Endothelial cell (in vitro differentiated cells): ENCODE measurements at places on chromosomes 3 and 15.

GRCh38 chr15:70670680-70671079 lies 92.7 kb downstream of the UACA start:
- no peak for DNase-seq

DNA sequence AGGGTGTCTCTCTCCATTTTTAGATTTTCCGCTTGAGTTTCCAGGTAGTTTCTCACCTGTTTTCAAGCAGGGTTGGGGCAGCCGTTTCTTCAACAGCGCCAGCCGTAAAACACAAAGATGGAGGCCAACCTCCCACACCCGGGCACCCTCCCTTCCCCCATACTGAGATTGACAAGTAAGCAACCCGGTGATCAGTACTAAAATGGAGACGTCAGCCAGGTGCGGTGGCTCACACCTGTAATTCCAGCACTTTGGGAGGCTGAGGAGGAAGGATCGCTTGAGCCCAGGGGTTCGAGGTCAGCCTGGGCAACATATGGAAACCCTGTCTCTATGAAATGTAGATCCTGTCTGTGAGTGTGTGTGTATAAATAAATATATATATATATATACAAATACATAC lies 903 bp upstream of the ZSCAN2 start:
- no peak for DNase-seq

- DNase-seq: no peak
Measured at GRCh38 chr3:48528048-48528447, 24.1 kb upstream of the SHISA5 start.

GRCh38 chr3:71542521-71543370 lies 40.8 kb downstream of the FOXP1 start:
- peak; percentile 13 for DNase-seq

DNA sequence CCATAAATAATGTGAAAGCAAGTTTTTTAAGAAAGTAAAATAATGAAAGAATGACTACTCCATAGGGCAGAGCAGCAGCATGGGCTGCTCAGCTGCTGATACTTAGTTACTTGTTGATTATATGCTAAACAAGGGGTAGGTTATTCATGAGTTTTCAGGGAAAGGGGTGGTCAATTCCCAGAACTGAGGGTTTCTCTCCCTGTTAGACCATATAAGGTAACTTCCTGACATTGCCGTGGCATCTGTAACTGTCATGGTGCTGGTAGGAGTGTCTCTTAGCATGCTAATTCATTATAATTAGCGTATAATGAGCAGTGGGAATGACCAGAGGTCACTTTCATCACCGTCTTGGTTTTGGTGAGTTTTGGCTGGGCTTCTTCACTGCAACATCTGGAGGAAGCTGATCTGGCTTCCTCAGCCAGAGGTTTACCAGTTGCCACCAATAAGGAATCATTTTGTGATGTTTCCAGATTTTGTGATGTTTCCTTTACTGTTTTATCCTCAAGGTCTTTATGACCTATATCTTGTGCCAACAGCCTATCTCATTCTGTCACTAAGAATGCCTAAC lies 121.8 kb upstream of the CHL1 start:
- no peak for DNase-seq

GRCh38 chr15:61403884-61404283 lies 174.8 kb upstream of the RORA start:
- DNase-seq: no peak

- DNase-seq: no peak
Measured at GRCh38 chr3:41405466-41405865, 206.2 kb downstream of the CTNNB1 start.

- no peak for DNase-seq
Measured at GRCh38 chr3:147388700-147389580, 17.4 kb downstream of the ZIC4 start.

GRCh38 chr3:43190670-43191069 lies 84.8 kb upstream of the POMGNT2 start:
- DNase-seq: no peak

DNA sequence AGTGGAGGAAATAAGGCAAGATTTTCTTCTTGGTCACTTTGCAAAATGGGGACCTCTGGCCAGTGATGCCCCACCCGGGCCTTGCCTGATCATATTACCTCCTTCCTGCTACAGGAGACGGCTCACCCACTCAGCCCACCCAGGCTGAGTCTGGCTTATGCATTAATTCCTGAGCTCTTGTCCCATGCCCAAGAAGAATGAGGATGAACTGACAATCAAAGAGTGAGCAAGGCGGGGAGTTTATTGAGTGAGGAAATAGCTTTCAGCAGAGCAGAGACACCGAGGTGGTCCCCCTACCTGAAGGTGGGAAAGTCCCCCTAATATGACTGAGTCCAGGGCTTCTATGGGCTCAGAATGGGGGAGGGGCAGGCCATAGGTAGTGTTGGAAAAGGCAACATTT lies 107.5 kb downstream of the EOMES start:
- no peak for DNase-seq

DNA sequence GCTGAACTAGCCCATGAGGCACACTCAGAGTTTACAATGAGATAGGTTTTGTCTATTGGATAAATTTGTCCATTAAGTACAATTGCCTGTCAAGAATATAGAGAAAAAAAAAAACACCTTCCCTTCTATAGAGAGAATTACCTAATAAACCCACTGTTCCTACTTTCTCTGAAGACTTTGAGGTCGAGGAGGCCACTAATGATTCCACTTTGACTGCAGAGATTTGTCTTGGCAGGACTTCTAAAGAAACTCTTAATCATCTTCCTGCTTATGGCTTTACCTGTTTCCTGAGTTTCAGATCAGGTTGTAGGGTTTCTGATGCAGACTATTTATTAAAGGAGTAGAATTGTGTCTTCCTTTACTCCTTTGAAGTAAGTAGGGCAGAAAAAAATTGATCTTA lies 342.4 kb upstream of the KCNMB2 start:
- DNase-seq: no peak

DNA sequence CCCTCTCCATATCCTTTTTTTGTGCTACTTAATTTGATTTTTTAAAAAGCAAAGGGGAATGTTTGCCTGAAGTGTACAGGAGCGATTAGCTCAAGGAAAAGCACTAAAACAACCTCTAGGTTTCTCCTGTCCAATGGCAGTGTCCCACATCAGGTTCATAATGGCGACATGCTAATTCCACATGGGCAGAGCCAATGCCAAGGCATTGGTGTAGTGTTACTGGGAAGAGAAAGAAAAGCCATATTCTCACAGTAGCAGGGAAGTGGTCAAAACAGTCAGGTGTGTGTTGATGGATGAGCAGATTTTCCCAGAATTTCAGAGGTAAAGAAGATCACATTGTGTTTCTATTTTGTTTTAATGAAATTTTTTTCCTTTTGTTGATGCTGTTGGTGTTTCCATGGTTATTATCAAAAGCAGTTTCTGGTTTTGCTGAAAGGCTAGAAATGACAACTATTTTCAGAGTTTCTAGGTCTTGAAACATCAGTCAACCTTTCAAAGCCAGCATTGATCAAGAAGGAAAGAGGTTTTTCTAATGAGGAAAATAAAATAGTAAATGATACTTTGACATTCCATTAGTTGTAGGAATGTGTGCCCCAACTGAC lies 65.2 kb downstream of the FNDC3B start:
- no peak for DNase-seq

- no peak for DNase-seq
Measured at GRCh38 chr3:185311991-185312390, 50.9 kb upstream of the MAP3K13 start.

- DNase-seq: no peak
Measured at GRCh38 chr3:179186426-179186825, 38.3 kb downstream of the PIK3CA start.

DNA sequence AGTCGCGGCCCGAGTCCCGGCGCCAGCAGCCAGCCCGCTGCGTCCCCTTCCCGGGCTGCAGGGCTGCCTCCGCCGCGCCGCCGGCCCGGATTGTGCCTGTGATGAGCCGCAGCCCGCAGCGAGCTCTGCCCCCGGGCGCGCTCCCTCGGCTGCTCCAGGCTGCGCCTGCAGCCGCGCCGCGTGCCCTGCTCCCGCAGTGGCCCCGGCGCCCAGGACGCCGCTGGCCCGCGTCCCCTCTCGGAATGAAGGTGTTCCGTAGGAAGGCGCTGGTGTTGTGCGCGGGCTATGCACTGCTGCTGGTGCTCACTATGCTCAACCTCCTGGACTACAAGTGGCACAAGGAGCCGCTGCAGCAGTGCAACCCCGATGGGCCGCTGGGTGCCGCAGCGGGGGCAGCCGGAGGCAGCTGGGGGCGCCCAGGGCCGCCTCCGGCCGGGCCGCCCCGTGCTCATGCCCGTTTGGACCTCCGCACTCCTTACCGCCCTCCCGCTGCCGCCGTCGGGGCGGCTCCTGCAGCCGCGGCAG lies 1.2 kb downstream of the CHST2 start:
- DNase-seq: peak; percentile 54

- no peak for DNase-seq
Measured at GRCh38 chr3:122513386-122514122, 1.2 kb downstream of the KPNA1 start.

DNA sequence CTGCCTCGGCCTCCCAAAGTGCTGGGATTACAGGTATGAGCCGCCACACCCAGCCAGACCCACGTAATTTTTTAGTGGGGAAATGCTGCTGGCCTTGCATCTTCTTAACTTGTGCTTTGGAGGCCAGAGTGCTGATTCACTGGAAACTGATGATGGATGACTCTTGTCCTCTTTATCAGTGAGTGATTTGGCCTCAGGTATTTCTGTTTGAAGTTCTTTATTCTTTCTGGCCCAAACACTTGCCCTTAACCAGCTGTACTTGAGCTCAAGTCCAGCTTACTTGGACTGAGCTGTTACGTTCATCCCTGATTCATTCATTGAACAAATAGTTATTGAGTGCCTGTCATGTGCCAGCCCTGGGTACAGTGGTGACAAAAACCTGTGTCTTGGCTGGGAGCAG lies 4.2 kb downstream of the PTPN23 start:
- DNase-seq: no peak

GRCh38 chr3:88987776-88988175 lies 119.6 kb upstream of the EPHA3 start:
- DNase-seq: no peak

DNA sequence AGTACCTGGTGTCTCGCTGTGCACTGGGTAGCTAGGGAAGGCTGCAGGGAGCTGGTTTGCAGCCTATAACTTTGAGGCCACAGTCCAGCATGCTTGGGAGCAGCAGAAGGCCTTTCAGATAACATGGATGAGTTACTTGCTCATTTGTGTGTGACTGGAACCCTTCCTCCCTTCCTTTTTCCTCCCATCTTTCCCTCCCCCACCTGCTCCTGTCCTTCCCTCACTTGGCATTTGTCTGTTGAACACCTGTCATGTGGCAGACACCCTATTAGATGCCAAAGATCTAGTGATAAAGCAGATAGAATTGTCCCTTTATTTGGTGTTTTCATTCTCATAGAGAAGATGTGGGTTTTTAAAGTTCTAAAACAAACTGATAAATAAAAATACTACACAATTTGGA lies 71.6 kb downstream of the LRTM1 start:
- no peak for DNase-seq

DNA sequence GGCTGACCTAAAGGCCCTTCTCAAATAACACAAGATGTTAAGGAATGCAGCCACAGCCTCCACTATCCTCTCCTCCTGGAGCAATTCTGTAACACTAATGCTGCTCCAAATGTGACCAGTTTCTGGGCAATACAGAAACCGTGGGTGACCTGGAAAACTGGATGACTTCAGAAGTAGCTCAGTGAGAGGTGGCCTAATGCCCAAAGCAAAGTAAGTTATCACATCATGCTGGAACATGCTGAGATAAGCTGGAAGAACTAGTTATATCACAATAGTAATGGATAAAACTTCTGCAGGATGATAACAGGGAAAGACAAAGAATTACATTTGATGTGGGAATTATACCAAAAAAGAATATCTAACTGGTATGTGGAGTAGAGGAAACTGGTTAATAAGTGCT lies 72.0 kb downstream of the DHX30 start:
- no peak for DNase-seq

GRCh38 chr3:5466717-5467116 lies 279.2 kb downstream of the EDEM1 start:
- no peak for DNase-seq

- no peak for DNase-seq
Measured at GRCh38 chr3:103059432-103059831, 624.6 kb downstream of the ZPLD1 start.

GRCh38 chr3:197513953-197514785 lies 41.6 kb downstream of the BDH1 start:
- DNase-seq: no peak

DNA sequence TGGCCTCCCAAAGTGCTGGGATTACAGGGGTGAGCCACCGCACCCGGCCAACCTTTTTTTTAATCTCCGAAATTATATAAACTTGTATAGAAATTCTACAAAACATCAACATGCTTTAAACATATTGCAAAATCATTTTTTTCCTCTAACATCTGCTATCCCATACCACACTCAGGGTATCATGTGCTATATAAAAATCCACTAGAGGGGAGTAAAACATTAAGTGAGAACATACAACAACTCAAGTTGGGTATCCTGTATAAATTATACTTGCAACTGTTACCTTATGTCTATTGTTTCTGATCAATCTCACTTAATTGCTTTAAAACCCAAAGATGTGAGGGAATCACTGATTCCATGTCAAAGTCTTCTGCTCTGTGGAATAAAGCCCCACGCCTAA lies 71.9 kb upstream of the FBN1 start:
- no peak for DNase-seq

DNA sequence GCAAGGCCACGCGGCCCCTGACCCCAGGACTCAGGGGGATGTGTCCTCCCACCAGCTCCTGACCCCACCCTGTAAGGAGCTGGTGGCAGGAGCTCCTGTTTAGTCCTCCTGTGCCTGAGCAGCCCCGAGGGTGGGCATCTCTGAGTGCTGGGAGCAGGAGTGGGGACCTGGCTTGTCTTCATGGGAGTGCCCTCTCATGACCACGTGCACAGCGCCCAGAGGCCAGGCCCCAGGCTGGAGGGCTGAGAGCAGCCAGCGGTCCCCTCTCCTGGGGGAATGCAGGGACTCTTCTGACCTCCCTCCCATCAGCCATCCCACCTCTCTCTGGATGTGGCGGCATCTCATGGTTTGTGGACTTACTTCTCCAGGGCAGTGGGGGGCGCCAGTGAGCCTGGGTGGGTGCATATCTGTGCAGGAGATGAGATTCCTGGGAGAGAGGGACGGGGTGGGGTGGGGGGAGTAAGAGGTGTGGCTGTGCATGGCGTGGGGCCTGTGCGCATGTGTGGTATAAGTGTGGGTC lies 205.6 kb downstream of the TBC1D2B start:
- DNase-seq: peak; percentile 26

DNA sequence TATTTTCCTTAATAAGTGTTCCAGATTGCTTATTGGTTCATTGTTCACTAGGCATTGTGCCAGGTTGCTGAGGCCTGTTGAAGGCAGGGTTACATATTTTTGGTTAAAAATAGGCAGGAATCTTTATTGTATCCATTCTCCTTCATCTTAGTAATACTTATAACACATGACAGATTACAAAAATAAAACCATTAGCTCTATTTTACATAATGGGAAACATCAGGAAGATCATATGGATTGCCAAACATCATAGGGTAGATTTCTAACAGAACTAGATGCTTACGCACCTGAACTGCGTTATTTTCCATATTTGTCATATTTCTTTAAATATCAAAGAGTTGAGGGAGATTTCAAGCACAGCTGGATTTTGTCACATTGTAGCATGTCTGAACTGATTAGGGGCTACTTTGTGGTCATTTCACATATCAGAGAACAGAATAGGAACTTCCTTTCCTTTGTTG lies 462.9 kb upstream of the SGO1 start:
- DNase-seq: no peak
